ENCODE measurements at places on chromosomes 2 and 18.

DNA sequence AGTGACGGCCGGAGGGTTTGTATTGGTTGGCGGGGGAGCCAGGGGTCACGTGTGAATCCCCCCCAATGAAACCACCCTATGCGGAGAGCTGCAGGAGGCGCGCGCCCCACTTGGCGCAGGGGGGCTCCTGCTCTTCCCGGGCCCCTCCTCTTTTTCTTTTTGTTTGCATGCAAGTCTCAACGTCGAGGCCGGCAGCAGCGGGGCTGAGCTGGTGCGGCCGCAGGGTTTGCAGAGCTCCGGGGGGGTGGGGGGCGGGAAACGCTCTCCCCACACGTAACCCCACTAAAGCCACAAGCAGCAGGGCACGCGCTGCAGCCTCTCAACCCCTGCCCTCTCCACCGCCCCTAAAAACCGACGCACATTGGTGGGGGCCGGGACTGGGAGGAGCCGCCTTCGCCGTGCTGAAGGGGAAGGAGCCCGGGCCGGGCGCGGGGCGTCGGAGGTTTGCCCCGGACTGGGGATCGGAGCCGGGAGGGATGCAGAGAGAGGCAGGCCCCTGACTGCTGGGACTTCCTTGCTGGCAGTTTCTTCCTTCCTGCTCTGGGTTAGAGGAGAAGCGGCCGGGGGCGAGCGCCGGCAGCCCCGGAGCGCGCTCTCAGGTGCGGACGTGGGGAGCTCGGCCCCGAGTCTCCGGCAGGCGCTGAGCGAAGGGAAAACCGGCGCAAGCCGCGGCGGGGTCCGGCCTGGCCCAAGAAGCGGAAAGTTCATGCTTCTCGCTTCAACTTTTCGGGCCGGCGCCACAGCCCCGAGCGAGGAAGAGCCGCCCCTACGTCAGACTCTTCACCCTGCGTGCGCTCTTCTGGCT lies 864 bp downstream of the LBH start:
- DNase-seq = peak; percentile 81

GRCh38 chr2:225457482-225457881 lies 58.0 kb downstream of the NYAP2 start:
- DNase-seq = no peak

GRCh38 chr18:43965691-43966090 lies 688.4 kb upstream of the SYT4 start:
- DNase-seq = no peak

DNA sequence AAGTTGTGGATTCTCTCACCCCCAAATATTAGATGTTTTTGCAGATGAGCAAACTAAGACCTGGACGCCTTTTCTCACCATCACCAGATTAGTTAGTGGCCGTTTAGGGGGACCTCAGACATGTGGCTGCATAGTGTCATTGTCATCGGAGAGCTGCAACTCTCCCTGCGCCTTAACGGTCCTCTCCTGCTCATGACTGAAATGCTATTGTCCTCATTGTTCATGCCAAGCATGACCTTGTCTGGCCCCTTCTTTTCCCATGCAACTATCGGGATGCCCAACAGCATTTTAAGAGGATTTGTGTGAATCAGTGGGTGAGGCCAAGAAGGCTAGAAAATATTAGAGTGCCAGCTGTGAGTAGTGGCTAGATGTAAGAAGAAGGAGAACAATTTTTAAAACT lies 174.2 kb downstream of the SOCS6 start:
- DNase-seq = no peak

DNA sequence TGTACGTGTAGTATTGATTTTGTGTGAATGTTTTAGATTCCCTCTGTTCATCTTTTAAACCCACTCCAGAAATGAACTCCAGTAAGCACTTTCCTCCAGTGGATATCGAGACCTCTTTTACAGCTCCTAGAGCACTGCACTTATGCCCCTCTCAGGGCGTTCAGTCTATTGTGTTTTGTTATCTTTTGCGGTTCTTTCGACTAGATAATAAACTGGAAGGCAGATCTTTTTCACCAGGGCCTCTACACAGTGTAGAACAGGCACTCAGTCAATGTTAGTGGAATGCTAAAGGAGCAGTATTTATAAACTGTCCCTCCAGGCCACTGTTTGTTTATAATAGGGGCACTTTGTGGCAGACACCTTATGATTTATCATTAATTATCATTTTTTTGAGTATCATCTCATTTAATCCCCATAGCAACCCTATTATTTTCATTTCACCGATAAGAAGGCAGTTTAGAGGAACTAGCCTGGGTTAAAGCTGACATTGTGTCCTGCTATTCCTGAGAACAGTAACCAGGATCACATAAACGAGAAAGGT lies 742 bp upstream of the SOS1 start:
- no peak for DNase-seq

DNA sequence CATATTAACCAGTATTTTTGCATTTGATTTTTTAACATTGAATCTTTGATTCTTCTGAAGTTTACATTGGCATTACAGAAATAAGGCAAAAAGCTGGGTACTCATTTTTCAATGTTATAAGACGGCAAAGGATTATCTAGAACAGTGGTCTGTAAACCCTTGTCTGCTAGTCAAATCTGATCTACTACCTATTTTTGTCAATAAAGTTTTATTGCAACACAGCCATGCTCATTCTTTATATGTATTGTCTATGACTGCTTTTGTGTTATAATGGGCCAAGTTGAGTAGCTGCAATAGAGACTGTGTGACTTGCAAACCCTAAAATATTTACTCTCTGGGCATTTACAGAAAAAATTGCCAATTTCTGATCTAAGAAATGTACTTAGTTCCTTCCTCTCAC lies 181.0 kb downstream of the PDE11A start:
- DNase-seq = no peak

GRCh38 chr2:12456293-12457106 lies 260.2 kb upstream of the TRIB2 start:
- DNase-seq = peak; percentile 73

GRCh38 chr2:105371156-105371555 lies 27.7 kb downstream of the FHL2 start:
- no peak for DNase-seq

DNA sequence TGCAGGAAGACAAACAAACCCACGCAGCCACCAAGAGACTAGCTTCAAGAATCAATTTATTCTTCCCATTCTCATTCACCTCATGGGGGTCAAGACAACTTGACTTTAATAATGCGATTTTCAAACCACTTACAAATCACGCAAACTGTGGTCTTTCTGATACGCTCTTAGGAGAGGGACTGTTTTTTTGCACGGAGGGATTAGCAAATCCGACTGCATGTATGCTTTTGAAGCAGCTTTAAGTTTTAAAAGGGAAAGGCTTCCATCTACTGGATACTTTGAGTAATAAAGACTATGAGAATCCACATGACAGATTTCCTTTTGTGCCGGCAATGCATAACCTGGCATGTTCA lies 322.9 kb upstream of the KCNJ3 start:
- no peak for DNase-seq

DNA sequence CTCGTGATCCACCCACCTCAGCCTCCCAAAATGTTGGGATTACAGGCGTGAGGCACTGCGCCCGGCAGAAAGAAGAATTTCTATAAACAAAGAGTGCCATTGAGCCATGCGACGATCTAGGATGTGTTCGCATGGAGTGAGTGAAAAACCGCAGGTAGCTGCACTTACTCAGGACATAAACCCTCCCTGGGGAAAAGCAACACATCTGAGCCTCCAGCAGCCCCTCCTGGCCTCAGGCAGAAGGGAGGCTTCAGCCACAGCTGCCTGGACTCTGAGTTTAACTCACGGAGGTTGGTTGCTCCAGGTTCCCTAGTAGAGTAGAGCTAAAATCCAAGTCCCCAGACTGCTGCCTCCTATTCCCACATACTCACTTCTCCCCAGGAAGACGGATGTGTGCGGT lies 11.3 kb upstream of the STK25 start:
- no peak for DNase-seq

GRCh38 chr18:3649633-3650426 lies 199.9 kb downstream of the TGIF1 start:
- DNase-seq = no peak

All from activated T-cell treated with anti-CD3 and anti-CD28 coated beads, Interleukin-2, amount 50 U/mL, for 72 hours (primary cell).